Stimulated activated CD8-positive, alpha-beta memory T cell treated with anti-CD3 and anti-CD28 coated beads, Interleukin-7, amount 100 ng/mL, for 1 hour (primary cell): ENCODE measurements at places on chromosomes 6 and 20.

- no peak for DNase-seq
Observed at GRCh38 chr6:139356924-139357323, 17.5 kb downstream of the CITED2 start.

DNA sequence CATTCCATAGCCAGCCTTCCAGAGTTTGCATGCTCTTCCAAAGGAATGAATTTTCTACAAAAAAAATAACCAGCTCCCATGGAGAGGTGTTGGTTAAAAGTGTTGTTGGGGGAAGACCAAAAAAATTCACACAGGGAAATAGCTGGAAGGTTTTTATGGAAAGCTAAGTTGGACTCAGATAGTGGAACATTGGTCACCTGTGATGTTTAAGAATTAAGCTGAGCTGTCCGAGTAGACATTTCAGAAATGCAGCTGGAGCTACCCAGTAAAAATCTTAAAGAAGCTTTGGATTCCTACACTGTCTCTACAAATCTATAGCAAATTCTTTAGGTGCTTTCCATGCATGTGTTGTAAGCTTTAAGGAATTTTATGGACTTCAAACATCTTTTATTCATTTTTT is 155.5 kb downstream of the THBS2 start:
- no peak for DNase-seq

DNA sequence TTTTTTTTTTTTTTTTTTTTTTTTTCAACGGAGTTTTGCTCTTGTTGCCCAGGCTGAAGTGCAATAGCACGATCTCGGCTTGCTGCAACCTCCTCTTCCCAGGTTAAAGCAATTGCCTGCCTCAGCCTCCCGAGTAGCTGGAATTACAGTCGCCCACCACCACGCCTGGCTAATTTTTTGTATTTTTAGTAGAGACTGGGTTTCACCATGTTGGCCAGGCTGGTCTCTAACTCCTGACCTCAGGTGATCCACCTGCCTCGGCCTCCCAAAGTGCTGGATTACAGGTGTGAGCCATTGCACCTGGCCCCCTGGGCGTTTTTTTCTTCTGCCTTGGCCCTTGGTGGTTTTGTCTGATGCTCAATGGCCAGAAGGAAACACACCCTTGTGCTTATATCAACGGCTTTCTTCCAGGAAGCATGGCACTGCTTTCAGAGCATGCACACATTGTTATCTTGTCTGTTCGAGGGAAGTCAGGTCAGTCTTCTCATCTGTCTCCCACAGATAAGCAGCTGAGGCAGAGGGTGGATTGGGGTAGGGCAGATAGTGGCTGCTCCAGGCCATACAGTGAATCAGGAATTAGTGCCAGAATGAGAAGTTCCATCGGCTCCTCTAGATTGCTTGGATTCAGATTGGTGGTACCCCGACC is 203.1 kb downstream of the TSHZ2 start:
- DNase-seq = no peak

- no peak for DNase-seq
Observed at GRCh38 chr6:154582696-154583095, 72.2 kb upstream of the CNKSR3 start.

GRCh38 chr20:25012616-25013189 is 20.2 kb upstream of the APMAP start:
- no peak for DNase-seq
